ENCODE measurements at places on chromosomes 11 and 22.
A peak's percentile ranks its signal among the peaks of the same experiment; 100 is the strongest.

- DNase-seq = no peak
Observed at GRCh38 chr22:41598081-41598480, 8.4 kb upstream of the PMM1 start.

DNA sequence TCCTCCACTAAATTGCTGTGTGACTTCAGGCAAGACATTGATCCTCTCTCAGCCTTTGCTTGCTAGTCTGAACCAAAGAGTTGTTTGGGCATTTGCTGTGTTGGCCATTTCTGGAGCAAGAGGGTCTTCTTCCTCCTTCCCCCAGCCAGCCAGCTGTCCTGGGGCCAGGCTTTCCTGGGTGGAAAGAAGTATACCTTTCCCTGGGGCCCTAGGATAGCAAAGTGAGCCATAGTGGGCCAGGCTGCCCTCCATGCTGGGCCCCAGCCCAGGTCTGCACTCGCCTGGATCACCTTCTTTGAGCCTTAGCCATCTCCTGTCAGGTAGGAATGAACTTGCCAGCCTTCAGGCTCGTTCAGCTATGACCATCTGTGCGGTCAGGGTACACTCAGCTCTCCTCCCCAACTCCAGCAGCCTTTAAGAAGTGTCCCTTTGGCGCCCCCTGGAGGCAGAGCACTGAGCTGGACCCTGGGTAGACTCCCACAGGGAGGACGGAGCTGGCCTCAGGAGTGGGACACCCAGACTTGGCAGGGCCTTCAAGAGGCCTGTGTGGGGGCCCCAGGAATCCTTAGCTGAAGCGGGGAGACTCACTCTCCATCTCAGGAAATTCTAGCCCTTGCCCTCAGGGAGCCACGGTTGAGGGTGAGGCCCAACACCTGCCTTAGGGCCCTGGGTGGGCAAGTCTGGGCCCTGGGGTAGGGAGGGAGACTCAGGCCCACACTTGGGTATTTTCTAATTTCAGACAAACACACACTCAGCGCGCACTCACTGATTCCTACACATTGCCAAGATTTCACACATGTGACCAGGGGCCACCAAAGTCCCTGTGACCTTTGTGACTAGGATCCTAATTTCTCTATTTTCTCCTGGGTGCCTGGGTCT, 35.6 kb upstream of the TPBGL start:
- peak; percentile 45 for DNase-seq

GRCh38 chr11:108142304-108142703, 20.9 kb downstream of the ACAT1 start:
- DNase-seq = no peak

- no peak for DNase-seq
Observed at GRCh38 chr11:47004595-47005033, 68.1 kb downstream of the CSTPP1 start.

DNA sequence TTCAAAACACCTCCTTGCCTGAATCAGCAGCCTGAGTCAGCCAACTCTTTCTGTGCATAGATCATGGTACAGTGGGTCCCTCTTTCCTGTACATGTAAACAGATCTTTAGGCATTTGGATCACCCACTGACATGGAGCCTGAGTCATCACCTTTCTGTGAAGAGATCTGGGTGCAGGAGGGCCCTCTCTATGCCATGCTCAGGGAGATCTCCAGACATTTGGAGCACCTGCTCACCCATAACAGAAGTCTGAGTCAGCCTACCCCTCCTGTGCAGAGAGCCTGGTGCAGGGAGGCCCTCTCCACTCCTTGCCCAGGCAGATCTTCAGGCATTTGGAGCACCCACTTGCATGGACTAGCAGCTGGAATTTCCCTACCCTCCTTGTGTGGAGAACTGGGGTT, 56.2 kb upstream of the GLYAT start:
- no peak for DNase-seq

GRCh38 chr22:26851125-26851524, 193.7 kb downstream of the MIAT start:
- no peak for DNase-seq

DNA sequence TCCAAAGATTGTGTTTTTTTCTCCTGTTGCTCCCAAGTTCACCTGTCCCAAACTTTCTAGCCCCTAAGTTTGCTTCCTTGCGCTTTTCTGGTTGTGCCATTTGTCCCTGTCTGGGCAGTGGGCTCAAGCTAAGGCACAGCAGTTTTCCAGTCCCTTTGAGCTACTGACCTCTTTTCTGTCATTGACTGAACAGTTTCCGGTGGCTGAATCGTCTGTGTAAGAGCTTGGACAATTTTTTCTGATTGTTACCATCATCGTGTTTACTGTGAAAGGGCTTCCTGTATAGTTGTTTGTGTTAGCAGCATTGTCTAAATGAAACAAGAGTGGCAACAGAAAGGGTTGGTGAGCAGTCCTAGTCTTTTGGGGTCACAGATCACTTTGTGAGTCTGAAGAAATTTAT, 49.8 kb downstream of the BMAL1 start:
- no peak for DNase-seq

DNA sequence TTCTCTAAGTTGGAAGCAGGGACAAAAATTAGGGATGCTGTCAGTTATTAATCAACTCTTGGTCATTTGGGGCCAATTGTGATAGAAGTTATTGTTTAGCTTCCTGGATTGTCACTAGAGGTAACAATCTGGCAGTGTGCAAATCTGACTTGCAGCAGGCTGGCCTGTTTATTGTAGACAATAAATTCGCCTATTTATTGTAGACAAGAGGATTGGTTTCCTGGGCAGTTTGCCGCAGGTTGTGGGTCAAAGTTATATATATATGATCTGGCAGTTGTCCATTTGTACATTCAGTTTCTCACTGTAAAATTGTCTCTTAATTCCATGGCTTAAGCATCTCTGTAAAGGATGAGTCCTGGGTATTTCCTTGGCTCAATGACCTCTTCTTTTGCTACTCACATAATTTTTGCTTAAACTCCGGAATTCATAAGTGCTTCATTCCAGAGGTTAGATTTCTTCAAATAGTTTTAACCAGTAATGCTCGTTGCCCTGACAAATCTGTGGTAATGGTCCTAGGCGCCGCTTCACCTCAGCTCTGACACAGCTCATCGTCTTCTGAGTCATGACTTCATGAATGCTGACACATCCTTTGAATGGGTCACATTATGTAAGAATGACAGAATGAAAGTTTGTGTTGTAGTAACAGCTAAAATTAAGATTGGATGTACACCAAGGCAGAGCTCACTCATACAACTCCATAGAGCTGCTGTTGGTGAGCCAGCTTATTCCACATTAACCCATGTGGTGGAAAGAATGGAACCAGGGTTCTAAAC, 7.8 kb upstream of the MMP3 start:
- no peak for DNase-seq

GRCh38 chr11:1178201-1178885, 20.6 kb downstream of the MUC5AC start:
- DNase-seq = no peak

GRCh38 chr11:130831506-130831905, 84.8 kb downstream of the SNX19 start:
- DNase-seq = no peak

DNA sequence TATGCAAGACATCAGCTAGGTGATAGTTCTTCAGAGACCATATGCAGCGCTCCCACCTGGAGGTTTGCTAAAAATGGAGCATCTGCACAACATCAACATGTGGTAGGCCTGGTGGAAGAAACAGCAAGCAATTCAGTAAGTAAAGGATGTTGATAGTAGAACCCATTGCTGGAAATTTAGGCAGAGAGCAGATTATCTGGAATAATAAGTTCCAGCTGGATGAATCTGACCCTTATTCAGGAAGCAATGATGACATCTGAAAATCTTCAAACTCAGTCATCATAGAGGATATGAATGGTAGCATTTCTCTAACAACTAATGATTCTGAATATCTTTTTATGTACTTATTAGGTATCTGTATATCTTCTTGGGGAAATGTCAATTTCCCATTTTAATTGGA, 225.2 kb upstream of the ANO3 start:
- no peak for DNase-seq

DNA sequence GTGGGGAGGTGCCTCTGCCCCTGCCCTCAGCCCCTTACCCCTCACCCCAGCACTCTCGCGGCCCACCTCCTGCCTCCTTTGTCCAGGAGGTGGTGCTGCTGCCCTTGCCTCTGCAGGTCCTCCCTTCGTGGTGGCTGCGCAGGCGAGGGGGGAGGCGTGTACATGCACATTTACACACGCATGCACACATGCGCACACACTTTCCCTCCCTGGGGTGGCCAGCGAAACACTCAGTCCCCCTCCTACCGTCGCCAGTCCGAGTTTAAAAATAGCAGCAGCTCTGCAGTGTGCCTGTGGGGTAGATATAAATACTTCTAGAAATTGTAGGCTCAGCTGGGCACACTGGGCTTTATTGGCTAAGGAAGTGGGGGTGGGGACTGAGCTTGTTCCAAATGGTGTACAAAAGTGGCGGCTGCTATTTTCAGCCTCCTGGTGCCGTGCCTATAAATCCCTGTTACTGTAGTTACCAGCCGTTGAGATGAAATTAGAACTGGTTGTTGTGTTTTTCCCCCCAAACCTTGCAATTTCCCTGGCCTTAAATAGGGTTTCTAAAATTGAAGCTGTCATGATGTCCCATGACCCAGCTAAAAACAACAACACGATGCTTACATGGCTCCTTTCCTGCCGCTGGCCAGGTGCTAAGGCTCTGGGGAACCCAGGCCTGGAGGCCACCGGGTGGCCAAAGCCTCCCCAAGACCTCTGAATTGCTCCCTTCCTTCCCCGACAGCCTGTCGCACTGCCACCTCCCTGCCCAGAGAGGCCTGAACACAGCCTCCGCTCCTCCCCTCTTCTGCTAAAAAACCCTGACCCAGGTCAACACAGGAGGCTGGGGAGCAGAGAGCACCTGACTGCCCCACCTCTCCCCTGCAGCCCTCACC, 12.4 kb downstream of the PICK1 start:
- no peak for DNase-seq

- peak; percentile 50 for DNase-seq
Observed at GRCh38 chr11:77171885-77172665, 44.0 kb downstream of the MYO7A start.

- no peak for DNase-seq
Observed at GRCh38 chr11:48005136-48005535, 24.8 kb downstream of the PTPRJ start.

- no peak for DNase-seq
Observed at GRCh38 chr11:93654226-93654625, 7.3 kb upstream of the CEP295 start.

GRCh38 chr22:18032455-18033101, 8.2 kb upstream of the MICAL3 start:
- DNase-seq = no peak

GRCh38 chr11:94793002-94793401, 24.8 kb downstream of the AMOTL1 start:
- no peak for DNase-seq

- no peak for DNase-seq
Observed at GRCh38 chr11:68311160-68312116, 953 bp upstream of the LRP5 start.

- no peak for DNase-seq
Observed at GRCh38 chr22:26172389-26172990, 3.2 kb downstream of the SEZ6L start.

GRCh38 chr11:105189581-105189980, 50.0 kb upstream of the CARD18 start:
- DNase-seq = no peak

- DNase-seq = no peak
Observed at GRCh38 chr11:78039919-78040671, 17.0 kb upstream of the KCTD14 start.

DNA sequence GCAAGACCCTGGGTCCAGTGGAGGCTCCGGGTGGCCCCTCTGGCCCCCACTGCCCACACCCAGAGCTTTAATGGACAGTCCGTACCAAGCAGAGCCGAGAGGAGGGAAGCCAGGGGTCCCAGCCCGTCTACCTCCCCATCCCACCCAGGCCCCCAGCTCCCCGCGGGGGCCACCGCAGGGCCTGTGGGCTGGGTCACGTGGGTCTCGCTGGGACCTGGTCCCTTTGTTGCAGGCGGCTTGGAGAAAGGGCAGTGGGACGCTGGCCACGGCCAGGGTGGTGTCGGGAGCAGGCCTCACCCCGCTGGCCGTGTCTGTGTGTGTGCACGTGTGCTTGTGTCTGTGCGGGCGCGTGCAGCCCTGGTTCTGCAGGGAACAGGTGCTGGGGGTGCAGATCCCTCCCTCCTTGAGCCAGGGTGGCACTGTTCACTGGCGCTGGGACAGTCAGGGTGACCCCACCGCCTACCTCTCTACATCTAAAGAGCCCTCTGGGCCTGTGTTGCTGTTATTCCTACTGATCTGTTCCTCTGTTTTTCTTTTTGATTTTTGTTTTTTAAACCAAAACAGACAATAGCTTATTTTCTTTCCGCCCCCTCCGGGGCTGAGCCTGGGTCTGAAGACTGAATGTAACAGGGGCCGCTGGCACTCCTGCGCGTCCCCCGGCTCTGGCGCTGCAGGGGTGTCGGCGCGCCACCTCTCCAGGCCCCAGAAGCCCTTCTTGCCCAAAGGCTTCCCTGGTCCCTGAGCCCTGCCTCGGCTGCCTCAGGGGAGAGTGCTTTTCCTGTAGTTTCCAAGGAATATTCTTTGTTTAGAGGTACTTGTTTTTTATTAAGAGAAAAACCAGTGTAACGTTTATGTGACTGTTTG, 20.1 kb upstream of the TMEM191C start:
- DNase-seq = no peak
